ENCODE measurements at places on chromosomes 6 and 20.

- no peak for DNase-seq
These were observed 95.3 kb downstream of the CD109 start for GRCh38 chr6:73791336-73791735.

GRCh38 chr6:37149745-37150144, 20.2 kb upstream of the PIM1 start:
- DNase-seq, result no peak

DNA sequence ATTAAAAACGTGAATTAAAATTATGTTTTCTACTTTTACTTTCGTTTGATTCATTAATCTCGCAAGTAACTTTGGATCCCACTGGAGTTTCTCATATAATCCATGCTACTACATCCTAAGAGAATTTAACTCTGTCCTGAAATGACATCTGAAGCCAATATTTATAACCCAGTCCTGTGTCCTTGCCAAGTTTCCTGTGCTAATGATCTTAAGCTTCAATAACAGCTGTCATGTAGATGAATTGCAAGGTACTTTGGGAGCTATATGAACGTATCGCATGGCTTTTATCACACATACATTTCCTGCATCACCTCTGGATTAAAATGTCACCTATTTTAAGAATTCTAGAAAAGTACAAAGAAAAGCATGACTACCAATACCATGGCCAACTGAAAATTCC, 833.8 kb upstream of the CITED2 start:
- DNase-seq, result no peak

DNA sequence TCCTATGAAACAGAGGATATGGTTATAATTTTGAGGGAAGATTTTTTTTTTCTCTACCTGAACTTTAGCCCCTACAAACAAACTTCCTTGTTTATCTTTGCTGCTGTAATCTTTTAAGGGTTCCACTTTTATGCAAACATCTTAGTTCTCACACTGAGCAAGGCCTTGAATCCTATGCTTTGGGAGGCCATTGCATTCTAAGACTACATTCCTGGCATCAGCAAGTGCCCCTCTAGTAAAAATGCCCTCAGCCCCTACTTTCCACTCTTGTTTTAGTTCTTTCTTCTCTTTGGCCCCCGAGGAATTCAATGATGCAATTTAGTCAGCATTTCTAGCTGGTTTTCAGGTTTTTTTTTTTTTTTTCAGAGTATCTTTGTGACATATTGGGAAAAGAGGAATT, 8.1 kb upstream of the AHI1 start:
- no peak for DNase-seq

DNA sequence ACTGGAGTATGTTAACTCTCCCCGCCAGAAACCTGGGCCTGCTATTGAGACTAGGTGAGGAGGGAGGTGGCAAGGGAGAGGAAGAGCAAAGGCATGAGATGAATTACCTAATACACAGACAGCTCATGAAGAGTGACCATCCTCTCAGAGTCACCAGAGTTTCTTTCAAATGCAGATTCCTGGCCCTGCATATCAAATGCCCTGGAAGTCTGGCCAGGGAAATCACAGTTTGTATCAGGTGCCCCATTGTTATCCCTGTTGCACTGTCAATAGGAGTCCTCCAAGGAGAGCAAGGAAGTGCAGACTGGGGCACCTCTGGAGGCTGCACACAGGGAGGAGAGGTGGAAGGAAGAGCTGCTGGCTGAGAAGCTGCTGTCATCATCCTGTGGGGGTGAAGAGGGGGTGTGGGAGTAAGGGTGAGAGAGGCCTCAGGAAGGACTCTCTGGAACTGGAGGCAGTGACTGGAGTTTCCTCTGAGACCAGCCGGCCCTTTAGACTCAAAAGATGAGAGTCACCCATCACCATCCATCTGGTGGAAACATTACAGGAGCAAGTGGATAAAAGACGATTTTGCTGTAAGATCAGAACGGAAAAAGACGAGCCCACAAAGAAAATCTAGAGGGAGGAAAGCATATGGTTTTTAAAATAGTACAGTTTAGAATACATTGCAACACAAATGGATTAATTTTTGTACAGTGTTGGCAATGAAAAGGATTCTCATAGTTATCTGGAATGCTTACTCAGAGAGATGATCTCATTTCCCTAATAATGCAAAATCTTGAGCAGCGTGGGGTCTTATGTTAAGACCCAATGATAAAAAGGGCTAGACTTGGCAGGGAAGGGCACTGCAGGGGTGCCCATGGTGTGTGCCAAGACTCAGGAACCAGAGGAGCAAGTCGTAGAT, 268.1 kb downstream of the UST start:
- no peak for DNase-seq

GRCh38 chr20:19661717-19662636, 96.1 kb upstream of the RIN2 start:
- DNase-seq, result no peak

DNA sequence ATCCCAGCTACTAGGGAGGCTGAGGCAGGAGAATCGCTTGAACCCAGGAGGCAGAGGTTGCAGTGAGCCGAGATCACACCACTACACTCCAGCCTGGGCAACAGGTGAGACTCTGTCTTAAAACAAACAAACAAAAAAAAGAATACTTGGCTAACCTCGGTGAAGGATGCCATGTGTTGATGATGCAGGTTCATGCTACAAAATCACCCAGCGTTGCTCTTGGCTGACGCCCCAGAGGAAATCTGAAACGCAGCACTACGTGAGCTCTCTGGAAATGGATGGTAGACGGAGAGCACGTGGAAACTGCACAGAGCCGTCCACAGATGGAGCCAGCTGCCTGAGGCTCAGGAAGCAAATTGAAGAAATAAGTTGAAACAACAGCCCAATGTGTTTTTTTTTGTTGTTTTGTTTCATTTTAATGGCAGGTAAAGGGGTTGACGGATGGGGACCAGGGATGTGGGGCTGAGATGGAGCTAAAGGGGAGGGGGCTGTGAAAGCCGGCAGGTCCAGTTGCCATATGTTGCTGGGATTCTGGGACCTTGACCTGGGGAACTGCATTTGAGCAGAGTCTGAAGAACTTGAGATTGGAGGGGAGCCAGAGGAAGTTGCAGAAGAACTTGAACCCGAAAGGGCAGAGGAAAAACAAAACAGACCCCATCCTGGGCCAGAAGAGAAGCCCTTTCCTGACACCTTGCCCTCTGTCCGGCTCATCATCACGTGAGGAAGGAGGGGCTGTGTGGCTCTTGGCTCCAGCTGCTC, 12.8 kb upstream of the MANBAL start:
- no peak for DNase-seq

GRCh38 chr6:27894839-27895762, 17.1 kb downstream of the OR2B2 start:
- DNase-seq, result peak; percentile 59

- DNase-seq, result peak; percentile 30
These were observed 496 bp upstream of the BEND3 start for GRCh38 chr6:107115695-107116327.

GRCh38 chr6:31729979-31730630, 1.0 kb upstream of the DDAH2 start:
- peak; percentile 57 for DNase-seq
